SJSA1 (cell line): ENCODE measurements at places on chromosomes 5 and 9.

DNA sequence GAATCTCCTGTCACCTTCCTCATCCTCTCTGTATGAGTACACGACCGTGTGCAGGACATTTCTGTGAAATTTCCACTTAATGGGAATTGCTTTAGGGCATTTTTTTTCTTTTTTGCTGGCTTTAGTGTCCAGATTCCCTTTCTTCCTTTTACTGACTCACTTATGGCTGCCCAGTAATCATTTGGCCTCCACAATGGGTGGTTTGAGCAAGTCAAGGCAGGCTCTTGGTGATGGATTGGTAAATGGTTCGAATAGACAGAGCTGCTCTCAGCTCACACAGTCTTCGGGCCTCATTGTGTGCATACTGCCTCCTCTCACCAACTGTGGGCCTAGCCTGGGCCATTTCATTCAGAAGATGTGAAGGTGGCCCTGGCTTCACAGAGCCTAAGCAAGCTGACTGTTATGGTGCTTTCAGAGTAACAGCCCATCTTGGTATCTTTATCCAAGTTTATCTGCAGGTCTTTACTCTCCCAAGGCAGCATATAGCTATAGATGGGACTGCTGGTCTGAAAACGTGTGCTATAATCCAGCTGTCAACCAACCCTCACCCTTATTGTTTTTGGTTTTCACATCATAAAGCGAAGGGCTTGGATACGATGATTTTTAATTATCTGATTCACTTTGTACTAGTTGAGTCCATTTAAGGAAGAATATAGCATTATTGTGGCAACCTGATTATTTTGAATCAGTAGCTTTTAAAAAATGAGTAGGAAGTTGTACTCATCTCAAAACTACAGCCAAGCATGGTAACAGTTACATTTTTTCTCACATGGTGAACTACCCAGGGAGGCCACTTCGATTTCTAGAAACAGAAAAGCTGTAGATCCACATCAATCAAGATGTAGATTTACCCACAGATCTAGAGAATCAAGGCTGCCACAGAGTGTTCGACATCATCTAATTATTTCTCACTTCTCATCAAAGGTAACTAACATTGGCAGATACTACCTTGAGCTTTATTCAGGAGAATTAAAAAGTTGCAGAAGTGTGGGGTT, 50.4 kb upstream of the CKMT2 start:
- DNase-seq, result no peak

DNA sequence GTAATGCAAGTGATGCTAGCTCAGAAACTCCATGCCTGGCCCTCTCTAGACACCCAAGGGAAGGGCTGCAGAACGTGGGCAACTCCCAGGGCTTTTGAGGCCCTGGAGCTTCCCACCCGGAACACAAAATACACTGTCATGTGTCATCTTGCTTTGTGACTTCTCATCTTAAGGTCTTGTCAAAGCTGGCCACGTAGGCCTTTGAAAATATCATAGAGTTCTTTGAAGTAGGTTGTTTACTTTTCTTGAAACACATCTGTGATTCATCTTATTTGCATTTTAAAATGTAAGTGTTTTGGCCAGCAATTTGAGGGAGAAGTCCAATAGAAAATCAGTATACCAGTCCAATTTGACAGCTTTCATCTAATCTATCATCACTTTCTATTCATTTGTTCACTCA, 40.2 kb upstream of the PALM2AKAP2 start:
- no peak for DNase-seq

DNA sequence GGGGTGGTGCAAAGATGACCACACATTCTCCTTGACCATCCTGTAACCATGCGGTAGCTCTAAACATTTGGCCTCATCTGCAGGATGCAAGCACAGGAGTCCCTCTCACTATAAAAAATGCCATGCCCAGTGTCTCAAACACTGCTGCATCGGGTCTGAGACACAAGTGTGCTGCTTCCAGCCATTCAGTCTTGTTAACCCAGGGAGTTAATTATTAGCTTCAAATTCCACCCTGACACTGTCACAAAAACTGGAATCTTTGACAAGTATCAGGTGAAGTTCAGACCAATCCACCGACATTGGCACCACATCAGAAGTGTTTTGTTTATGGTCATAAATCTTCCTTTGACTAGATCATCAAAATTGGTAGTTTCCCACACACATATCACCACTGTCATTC, 119.1 kb upstream of the RASEF start:
- no peak for DNase-seq

DNA sequence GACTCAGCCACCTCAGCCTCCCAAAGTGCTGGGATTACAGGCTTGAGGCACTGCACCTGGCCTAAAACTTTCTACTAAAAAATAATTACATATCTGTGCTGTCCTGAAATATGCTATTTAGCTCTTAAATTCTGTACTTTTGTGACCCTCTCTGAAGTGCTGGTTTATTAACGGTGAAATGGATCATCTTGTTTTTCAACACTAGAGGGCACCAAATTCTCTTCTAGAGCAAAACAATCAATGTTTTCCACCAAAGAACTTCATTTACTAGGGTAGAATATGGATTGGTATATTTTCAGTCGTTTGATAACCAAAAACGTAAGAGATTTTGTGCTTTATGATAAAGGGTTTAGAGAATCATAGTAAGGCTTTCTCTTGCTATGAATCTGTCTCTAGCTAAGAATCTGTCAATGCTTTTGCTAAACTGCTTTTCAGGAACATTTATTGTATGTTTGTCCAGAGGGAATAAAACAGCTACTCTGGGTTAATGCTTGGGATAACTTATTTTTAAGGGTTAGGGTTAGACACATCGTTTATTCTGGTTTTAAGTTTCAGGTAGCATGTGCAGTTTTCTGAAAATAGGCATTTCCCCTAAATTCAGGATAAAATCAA, 63.6 kb downstream of the RNF180 start:
- DNase-seq, result no peak

- no peak for DNase-seq
Observed at GRCh38 chr9:126621061-126621918, 7.6 kb downstream of the LMX1B start.

GRCh38 chr5:41832430-41832829, 37.8 kb downstream of the OXCT1 start:
- peak; percentile 19 for DNase-seq

GRCh38 chr9:129826344-129826743, 2.4 kb upstream of the TOR1A start:
- DNase-seq, result no peak

DNA sequence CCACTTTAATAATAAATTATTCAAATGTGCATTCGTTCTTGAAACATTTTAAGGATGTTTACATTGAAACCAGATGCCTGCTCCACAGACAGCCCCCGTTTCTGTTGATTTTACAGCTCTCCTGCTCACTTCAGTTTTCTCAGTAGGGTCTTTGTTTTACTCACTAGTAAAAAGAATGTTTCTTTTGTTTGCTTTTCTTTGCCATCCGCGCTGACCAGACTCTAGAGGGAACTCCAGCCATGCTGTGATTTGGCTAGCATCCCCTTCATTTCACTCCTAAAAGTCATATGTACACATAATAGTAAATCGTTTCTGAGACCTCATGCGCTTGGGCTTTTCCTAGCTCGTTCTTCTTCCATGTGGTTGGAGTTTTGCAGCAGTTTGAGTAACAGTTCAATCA, 28.7 kb upstream of the PALM2AKAP2 start:
- DNase-seq, result peak; percentile 47

GRCh38 chr9:70428781-70429180, 14.3 kb upstream of the KLF9 start:
- DNase-seq, result no peak

- no peak for DNase-seq
Observed at GRCh38 chr5:148735301-148735835, 81.0 kb upstream of the HTR4 start.

- DNase-seq, result no peak
Observed at GRCh38 chr9:107387409-107387808, 102.2 kb downstream of the KLF4 start.

DNA sequence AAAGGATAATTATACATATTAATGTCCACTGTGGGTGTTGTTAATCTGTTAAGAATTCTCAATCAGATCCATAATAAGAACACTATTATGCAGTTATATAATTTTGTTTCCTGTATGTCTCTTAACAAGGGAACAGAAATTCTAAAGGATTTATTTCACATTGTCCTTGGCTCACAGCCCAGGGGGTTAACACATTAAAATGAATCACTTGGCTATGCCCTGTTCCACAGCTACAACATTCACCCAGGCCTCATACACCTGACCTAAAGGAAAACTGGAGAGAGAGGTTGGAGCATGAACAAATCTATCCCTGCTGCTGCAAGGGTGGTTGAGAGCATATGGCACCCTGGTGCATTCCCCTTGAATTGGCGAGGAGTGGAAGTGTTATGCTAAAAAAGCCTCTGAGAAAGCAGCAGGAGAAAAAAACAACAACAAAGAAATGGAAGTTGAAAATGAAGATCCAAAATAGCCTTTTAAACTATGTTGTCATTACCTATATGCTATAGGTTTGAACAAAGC, 116.0 kb downstream of the KCNN2 start:
- DNase-seq, result no peak

GRCh38 chr9:105854783-105855724, 160.7 kb downstream of the TMEM38B start:
- DNase-seq, result no peak

DNA sequence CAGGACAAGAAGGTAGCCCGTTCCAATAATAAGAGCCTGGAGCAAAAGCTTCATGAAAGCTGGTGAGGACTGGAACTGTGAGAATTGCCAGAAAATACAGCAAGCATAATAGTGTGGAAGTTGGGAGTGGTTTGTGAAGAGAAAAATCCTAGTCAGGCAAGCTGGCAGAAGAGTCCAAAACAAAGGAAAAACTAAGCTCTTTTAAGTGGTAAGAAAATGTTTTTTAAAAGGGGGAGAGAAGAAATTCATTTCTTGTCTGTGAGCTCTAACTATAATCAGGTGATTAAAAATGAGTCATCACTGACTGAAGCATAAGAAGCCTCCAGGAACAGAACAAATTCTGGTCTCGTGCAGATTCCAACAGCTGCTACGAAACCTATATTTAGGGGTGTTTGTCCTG, 102.6 kb downstream of the CAAP1 start:
- no peak for DNase-seq

- no peak for DNase-seq
Observed at GRCh38 chr9:76198336-76198735, 195.9 kb downstream of the RFK start.

GRCh38 chr5:94793113-94793815, 174.8 kb downstream of the SLF1 start:
- peak; percentile 45 for DNase-seq

- DNase-seq, result no peak
Observed at GRCh38 chr5:56516441-56516840, 283.3 kb upstream of the ANKRD55 start.

GRCh38 chr5:172133359-172134029, 54.5 kb downstream of the STK10 start:
- peak; percentile 62 for DNase-seq

- DNase-seq, result no peak
Observed at GRCh38 chr5:2128686-2129355, 246.1 kb upstream of the IRX4 start.

GRCh38 chr5:33997331-33997983, 10.4 kb downstream of the AMACR start:
- DNase-seq, result no peak

- no peak for DNase-seq
Observed at GRCh38 chr5:172607213-172607793, 33.8 kb upstream of the NEURL1B start.

- DNase-seq, result no peak
Observed at GRCh38 chr5:123735384-123735783, 223.4 kb downstream of the CSNK1G3 start.

DNA sequence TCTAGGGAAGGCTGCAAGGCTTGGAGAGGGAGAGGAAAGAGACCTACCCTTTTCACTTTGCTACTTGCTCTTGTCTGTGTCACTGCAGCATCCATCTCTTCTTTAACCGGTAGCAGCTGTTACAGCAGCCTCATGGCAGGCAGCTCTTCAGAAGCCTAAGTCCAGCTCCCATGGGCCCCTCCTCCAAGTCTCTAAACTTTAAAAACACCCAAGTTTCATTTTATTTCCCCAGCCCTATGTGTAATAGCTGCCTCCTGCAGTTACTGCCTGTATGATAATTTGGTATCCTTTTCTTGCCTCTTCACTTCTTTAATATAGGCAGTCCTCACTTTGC, 313.1 kb upstream of the PIK3R1 start:
- no peak for DNase-seq

- no peak for DNase-seq
Observed at GRCh38 chr9:85501456-85501855, 240.3 kb downstream of the AGTPBP1 start.

DNA sequence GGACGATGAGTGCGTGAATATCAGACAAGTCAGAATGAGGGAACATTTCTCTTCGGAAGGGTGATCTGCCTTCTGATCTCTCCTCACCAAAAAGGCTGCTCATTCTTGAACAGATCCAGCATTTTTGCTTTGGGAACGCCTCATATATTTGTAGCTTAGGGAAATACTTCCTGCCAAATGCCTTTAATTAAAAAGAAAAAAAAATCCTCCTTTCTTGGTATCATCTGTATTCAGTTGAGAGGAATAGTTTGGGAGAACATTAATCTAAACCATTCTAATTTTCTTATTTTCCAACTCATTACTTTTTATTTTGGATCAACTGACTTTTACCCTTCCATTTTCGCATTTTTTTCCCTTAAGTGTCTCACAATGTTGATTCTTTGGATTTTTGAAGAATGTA, 163.4 kb downstream of the SNX18 start:
- DNase-seq, result no peak

DNA sequence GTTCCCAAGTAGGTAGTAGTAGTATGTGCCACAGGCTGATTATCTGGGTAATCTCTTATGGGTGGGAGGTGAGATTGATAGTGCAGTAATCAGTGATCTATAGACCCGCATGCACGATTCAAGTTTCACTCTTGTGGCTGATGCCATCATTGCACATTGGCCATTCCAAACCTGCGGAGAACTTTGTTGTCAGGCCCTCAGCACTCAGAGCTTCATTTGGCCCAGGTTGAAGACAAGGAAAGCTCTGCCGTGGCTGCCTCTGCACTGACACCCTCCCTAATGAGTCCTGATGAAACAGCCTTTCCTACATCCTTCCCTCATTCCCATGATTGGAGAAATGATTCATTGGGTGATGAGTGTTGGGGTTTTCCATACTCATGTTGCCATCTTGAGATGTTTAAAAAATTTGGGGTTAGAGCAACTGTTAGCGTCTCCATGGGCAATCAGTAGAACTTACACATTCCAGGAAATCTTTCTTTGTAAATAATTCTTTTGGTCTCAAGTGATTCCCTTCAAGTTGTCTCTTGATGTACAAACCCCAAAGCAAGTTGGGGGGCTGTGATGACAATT, 22.9 kb downstream of the PROP1 start:
- no peak for DNase-seq

GRCh38 chr5:815449-815848, 30.9 kb upstream of the ZDHHC11B start:
- DNase-seq, result no peak

DNA sequence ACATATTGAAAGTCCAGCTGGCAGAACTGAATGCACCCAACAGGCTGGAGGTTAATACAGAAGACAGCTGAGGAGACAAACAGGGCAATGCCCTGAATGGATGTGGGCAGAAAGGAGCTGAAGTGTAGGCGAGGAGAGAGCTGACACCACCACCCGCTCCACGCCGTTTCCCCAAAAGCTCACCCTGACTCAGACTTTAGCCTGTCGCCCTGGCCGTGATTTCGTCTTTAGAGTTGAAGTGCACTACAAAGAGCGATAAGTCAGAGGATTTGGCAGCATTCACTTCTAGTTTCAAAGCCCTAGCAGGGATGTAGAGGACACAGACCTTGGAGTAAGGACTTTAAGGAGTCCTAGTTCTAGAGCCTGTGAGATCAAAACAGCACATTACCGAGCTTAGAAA, 2.2 kb upstream of the ERAP1 start:
- DNase-seq, result no peak

- peak; percentile 66 for DNase-seq
Observed at GRCh38 chr5:135718151-135718550, 116.3 kb upstream of the SLC25A48 start.

- DNase-seq, result no peak
Observed at GRCh38 chr9:89606624-89607311, 2.0 kb downstream of the GADD45G start.
